ENCODE measurements at places on chromosomes 3 and 15.

GRCh38 chr15:74311734-74312444 lies 55.6 kb downstream of the CYP11A1 start:
- peak; percentile 39 for DNase-seq

DNA sequence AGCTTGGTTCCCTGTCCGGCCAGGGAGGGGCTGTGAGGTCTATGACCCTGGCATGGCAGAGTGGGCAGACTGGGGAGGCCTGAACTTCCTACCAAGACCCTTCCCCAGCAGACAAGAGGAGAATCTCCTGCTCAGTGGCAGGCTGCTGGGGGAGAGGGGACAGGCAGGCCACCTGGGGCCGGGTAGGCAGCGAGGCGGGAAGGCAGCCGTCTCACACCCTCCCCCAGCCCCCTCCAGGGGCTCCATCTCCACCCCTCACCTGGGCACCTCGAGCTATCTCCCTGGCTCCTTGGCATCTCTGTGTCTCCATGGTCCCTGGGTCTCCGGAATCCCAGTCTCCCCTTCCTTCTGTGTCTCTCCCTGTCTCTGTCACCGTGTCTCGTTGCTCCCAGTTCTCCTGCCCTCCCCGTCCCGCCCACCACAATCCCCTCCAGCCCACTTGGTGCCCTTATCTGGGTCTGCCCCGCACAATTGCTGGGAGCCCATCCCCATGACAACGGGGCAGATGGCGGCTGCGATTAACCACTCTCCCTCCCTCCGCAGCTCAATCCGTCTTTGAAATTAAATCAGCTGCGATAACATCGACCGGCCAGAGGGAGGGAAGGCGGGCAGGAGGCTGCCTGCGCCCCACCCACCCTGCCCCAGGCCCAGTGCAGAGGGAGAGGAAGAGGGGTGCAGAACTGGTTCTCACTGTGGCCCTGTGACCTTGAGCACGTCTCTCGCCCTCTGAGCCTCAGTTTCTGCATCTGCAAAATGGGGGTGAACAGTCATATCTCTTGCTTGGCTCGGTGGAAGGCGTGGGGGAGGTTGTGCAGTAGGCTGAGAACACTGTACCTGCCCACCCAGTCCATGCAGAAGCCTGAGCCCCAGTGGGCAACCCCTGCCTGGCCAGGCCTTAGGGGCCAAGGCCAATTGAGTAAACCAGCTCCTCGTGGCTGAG lies 9.6 kb downstream of the DNAJB8 start:
- DNase-seq, result no peak

DNA sequence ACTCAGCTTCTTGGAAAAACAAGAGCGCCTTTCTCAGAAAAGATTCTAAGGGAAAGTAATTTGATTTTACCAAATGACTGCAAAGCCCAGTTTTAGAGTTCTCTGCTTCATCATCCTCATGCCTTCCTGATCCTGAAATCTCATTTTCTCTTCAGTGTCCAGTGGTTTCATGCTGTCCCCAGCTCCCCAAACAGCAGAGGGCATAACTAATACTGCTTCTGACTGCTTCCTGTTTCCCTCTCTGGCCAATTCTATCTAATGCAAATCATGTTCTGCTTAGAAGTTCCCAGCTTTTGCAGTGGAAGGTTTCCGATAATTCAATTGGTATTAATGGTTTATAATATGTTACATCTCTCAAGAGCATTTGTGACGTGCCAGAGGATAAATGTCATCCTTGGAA lies 161.1 kb downstream of the CLSTN2 start:
- no peak for DNase-seq

DNA sequence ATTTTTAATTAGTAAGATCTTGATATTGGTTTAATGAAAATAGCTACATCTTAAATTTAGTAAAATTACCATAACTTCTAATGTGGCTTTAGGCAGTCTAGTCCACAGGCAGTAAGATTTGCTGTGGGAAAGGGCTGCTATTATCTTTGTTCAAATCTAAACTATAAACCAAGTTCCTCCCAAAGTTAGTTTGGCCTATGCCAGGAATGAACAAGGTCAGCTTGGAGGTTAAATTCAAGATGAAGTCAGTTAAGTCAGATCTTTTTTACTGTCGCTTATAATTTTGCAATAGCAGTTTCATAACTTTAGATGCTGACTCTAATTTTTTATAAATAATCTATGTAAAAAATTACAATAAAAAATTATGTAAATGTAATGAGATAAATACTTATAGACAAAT lies 1016.9 kb upstream of the ALCAM start:
- no peak for DNase-seq

- DNase-seq, result no peak
These were observed 339.1 kb downstream of the FHIT start for GRCh38 chr3:60912142-60912541.

- DNase-seq, result no peak
These were observed 59.5 kb downstream of the GLB1 start for GRCh38 chr3:33037471-33037870.

GRCh38 chr3:50623840-50624474 lies 7.0 kb downstream of the MAPKAPK3 start:
- no peak for DNase-seq

- DNase-seq, result no peak
These were observed 258.6 kb downstream of the RORA start for GRCh38 chr15:60970246-60971170.

DNA sequence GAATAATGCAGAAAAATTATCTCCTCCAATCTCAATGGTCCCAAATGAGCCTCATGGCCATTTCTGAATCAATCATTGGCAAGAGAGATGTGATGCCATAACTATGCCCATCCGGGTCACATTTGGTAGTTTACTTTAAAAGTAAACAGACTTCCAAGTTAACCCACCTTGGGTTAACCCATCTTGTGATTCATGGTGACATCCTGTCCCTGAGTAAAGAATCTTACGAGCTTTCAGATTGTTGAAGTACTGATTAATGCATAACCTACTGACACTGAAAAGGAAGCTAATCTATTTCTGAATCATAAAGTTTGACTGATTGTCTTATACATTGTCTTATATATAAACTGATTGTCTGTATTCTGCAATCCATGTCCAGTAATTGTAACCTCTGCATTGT lies 467.2 kb upstream of the AGTR1 start:
- no peak for DNase-seq

- DNase-seq, result peak; percentile 33
These were observed 31.1 kb downstream of the CYFIP1 start for GRCh38 chr15:22949074-22949547.

DNA sequence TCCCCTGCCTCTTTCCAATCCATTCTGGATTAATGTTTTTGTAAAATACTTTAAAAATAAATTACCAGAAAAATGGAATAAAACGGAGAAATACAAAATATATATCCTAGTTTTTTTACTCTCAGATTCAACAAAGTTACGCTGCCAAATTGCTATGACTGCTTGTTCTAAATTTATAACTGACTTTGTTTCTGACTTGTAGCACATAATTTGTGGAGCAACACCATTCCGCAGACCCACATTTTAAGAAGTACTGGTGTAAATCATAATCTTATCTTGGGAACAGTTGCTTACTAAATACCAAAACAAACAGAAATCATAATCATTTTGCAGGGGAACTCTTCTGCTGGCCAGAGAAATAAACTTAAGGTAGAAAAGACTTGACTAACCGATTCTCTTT lies 339.4 kb upstream of the CBLB start:
- DNase-seq, result no peak

- DNase-seq, result no peak
These were observed 504.4 kb downstream of the FHIT start for GRCh38 chr3:60746695-60747416.

- DNase-seq, result no peak
These were observed 3.6 kb downstream of the USP50 start for GRCh38 chr15:50542887-50543210.

DNA sequence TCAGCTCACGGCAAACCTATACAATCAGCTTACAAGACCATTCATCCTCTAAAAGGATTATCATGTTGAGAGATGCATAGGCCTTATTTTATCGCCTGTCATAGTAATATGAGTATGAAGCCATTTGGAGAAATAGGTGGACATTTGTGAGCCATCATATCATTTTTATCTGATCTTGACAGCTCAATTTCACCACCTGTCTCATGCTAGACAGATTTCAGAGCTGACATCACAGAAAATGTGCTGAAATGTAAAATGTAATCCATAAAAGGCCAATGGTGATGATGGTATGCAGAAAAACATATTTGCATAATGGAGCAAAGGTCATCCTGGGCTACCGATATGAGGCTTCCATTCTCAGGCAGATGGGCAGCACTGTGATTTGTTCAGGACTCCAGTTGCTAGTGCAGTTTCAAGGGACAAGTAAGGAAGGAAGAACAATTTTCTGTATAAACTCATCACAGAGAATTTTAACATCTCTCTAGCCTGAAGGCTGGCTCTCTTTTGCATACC lies 221.5 kb downstream of the ULK4 start:
- DNase-seq, result no peak

DNA sequence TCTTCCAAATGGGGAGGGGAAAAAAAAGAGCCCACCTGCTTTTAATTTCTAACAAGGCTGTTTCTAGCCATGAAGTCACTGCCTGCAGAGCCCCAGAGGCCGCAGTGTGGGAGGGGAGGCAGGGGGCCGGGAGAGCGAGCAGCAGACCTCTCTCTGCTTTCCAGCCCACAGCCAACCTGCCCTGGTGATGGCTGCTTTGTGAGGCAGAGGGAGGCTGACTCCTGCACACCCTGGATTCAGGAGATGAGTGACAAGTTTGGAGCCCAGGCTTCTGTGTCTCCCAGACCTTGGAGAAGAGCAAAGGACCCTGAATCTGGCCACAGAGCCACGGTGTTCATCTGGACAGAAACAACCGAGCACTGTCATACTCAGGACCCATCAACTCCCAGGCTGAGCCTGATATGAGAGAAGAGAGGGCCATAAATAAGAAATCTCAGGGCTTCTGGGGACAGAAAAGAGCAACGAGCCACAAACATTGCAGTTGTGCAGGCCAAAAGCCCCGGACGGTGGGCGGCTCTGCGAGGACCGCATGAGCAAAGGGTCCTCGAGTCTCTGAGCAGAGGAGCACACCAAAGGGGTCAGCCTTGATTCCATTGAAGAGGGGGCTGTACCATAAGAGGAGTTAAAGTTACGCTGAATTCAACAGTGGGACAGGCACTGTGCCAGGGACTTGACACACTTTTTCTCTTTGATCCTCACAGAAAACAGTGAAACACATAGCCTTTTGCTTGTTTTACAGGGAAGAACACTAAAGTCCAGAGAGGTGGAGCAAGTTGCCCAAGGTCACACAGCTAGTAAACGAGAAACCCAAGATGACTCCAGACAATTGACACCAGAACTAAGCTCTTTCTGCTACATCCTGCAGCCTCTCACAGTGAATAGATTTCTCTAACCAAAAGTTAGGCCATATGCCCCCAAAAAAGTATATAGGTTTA lies 97.2 kb downstream of the SEMA5B start:
- DNase-seq, result no peak

GRCh38 chr3:13884851-13885703 lies 5.2 kb upstream of the WNT7A start:
- peak; percentile 66 for DNase-seq

GRCh38 chr15:94127006-94127405 lies 104.4 kb upstream of the MCTP2 start:
- no peak for DNase-seq

GRCh38 chr15:67803996-67804843 lies 21.1 kb upstream of the SKOR1 start:
- no peak for DNase-seq

DNA sequence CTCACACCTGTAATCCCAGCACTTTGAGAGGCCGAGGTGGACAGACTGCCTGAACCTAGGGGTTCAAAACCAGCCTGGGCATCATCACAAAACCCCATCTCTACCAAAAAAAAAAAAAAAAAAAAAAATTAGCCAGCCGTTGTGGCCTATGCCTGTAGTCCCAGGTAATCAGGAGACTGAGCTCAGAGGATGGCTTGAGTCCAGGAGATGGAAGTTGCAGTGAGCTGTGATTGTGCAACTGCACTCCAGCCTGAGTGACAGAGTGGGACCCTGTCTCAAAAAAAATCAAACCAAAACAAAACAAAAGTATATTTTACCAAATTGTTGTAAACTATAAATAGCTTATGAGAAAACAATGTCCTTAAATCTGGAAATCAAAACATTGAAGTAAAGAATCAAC lies 34.7 kb upstream of the UBP1 start:
- DNase-seq, result no peak

- DNase-seq, result no peak
These were observed 75.0 kb downstream of the ARNT2 start for GRCh38 chr15:80479191-80479590.

- peak; percentile 63 for DNase-seq
These were observed 2.9 kb downstream of the GATA2 start for GRCh38 chr3:128489927-128490649.

DNA sequence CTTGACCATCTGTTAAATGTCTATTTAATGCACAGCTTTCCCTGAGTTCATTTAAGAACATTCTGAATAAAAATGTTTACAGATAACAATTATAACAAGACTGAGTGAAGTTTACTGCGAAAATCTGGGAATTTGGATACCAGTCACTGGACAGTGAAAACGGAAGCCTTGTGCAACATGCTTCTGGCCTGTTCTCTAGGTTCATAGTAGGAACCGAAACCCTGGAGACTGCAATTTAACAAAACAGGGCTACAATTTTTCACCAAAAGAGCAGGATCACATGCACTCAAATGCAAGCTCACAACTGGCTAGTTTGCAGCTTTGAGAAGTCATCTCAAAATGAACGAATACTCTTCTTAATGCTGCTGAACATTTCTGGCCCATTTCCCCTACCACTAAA lies 435.9 kb downstream of the NR2F2 start:
- DNase-seq, result no peak

DNA sequence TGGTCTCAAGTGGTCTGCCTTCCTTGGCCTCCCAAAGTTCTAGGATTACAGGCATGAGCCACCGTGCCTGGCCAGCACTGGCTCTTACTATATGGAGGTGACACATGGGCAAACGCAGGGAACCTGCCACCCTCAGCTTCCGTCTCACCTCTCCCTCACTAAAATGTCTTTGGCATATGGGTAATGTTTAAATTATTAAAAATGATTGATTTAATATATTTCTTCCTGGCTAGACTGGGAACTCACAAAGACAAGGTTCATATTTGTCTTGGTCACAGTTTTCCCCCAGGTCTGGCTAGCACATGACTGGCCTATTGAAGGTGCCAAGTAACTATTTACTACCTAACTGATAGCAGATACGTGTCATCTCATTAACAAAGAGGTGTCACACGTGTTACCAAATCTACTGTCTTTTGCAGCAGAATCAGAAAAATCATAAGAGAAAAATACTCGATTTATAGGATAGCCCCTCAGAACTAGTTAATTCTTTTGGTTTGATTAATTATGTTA lies 48.2 kb downstream of the SYNM start:
- DNase-seq, result no peak

- DNase-seq, result no peak
These were observed 29.4 kb downstream of the ZXDC start for GRCh38 chr3:126446301-126446700.

GRCh38 chr15:60804986-60805949 lies 326.3 kb upstream of the ICE2 start:
- DNase-seq, result no peak

GRCh38 chr3:126956361-126956760 lies 26.6 kb upstream of the PLXNA1 start:
- no peak for DNase-seq
